ENCODE measurements at places on chromosomes 2 and 18. TPM values are rescaled to one million over a fixed set of nuclear protein-coding genes. Genes with fewer than 3 reads are reported as not detected.

DNA sequence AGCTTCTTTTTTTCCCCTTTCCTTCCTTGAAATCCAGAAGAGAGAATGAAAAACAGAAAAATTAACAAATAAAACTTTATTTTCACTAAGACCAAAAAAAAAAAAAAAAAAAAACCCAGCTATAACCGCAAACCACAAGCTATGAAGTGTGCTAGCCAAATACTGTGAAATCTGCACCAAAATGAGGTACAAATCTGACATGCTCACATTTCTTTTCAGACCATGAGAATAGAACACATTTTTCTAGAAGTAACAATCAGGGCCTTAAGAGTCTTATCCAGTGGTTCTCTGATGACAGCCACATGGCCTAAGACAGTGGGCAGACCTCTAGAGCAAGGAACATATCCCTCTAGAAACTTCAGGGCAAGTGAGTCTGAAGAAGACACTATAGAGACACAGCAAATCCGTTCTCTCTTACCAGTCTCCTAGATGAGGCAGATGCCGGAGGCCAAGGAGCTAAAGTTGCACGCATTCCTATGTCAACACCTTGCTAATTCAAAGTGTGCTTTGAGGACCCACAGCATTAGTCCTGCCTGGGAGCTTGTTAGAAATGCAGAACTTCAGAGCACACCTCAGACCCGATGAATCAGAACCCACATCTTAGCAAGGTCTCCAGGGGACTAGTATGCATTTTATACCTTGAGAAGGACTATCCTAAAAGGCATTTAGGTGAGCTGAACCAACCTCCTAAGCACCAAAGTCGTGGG is 317.1 kb downstream of the MYCN start:
- H3K36me3 ChIP-seq: no peaks in the 10 kb centered on the region
- no peaks in the 10 kb centered on the region for H3K4me1 ChIP-seq
- DNase-seq: no peak
- H3K27ac ChIP-seq: no peak overlapping the region
- H3K4me3 ChIP-seq: no peak overlapping the region

Gene KCNG3
- total RNA-seq: 0.27 TPM

- DNase-seq: no peak
- H3K4me3 ChIP-seq: no peak overlapping the region
- no peaks in the 10 kb centered on the region for H3K36me3 ChIP-seq
- no peaks in the 10 kb centered on the region for H3K27me3 ChIP-seq
- no peak overlapping the region for H3K27ac ChIP-seq
These were observed 161.2 kb downstream of the DNAH7 start for GRCh38 chr2:195907474-195907873.

DNA sequence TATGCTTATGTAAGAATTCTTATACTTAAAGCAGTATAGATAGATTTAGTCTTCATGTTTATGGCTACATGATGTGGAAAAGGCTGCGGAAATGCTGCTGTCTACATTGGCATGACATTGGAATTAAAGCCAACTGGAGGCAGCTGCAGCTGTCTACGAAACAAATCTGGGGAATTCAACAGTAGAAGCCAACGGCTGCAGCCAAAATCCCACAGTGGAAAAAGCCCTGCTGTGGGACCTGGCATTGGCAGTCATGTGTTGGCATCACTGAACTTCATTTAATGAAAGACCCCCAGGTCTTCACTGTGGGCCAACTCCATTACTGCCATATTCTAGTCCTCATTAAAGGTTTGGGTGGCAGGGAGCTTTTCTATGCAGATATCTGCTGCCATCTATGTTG is 223.6 kb downstream of the SLC8A1 start:
- no peak for DNase-seq
- H3K27ac ChIP-seq: no peak overlapping the region
- no peaks in the 10 kb centered on the region for H3K36me3 ChIP-seq
- no peaks in the 10 kb centered on the region for H3K27me3 ChIP-seq
- H3K4me3 ChIP-seq: no peak overlapping the region

- H3K27ac ChIP-seq: no peak overlapping the region
- no peaks in the 10 kb centered on the region for H3K36me3 ChIP-seq
- no peak overlapping the region for H3K4me3 ChIP-seq
- no peak for DNase-seq
- H3K4me1 ChIP-seq: no peaks in the 10 kb centered on the region
These were observed 18.7 kb downstream of the ARHGAP28 start for GRCh38 chr18:6748241-6748640.

GRCh38 chr2:149330127-149331022 is at the start of gene LYPD6:
TSS of gene LYPD6 (plus strand) at chr2:149330587. CDS start at chr2:149437709, 107,122 bp downstream.
- H3K4me1 ChIP-seq: peaks cover 3% of the 10 kb centered on the region
- peak within 1 kb of the TSS; percentile 60 for H3K27ac ChIP-seq
- H3K4me3 ChIP-seq: peak within 1 kb of the TSS; percentile 33

GRCh38 chr2:200442471-200442870 is 67.4 kb downstream of the KCTD18 start:
- H3K4me1 ChIP-seq: no peaks in the 10 kb centered on the region
- no peak for DNase-seq
- no peak overlapping the region for H3K27ac ChIP-seq

Gene DCDC2C
- total RNA-seq: not detected

Measured in Peyer's patch (tissue), 4 donors.